ENCODE measurements at places on chromosomes 5 and 9. TPM values are rescaled to one million over a fixed set of nuclear protein-coding genes. Genes with fewer than 3 reads are reported as not detected.

Gene FOXD4
- total RNA-seq, result 0.89 TPM

Gene PCDHB7
- not detected for total RNA-seq

Gene NAIP
- total RNA-seq, result 26.8 TPM

Gene IL11RA
- total RNA-seq, result 47.3 TPM

Gene EIF4EBP3
- 8.8 TPM for total RNA-seq

Gene CCNH
- total RNA-seq, result 120 TPM

Gene TMC1
- not detected for total RNA-seq

Gene TGFBI
- total RNA-seq, result 3.7 TPM

Gene LCP2
- total RNA-seq, result 13.6 TPM

Gene CAMK2A
- not detected for total RNA-seq

Gene SERF1B
- total RNA-seq, result 27.2 TPM

Gene NMUR2
- total RNA-seq, result not detected

Gene NIPAL4
- 3.1 TPM for total RNA-seq
